ENCODE measurements at places on chromosomes 7 and 10.

DNA sequence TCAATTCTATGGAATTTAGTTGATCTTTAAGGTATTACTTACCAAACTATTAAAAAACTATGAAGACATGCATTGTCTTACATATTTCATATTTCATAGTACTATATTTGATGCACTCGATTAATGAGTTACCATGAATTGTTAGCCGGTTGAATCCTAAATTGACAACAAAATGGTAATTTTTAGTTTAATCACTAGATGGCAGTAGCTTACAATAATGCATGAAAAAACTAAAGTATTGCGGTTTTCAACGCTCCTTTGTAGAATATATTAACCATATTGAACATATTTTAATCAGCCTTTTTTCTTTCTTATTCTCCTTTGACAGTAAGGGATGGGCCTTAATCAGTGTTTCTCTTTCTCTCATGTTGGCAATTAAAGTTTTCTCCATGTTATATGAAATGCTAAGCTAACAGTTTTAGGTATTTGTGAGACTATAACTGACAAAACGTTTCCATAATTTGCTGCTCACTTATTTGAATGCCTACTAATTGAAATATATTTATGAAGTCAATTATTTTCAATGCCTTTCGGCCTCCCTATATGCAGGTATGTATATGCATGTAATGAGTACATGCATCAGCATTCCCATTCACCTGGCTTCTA is 48.5 kb upstream of the ARL4A start:
- DNase-seq, result no peak

DNA sequence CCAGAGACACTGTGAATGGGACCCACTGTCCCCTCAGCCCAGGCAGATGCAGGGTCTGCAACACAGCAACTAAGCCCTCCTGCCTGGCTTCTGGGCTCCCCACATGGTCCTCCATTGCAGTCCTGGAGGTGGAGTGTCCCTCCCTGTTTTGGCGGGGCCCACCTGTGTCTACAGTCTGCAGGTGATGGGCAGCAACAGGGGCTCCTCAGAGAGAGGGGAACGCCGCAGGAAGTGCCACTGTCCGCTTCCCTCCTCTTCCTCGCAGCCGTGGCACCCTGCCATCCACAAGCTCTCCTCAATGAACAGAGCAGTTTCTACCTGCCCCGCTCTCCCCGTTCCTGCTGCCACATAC is 9.3 kb downstream of the CAMK2G start:
- no peak for DNase-seq

GRCh38 chr7:80047032-80047431 is 87.6 kb upstream of the GNAI1 start:
- DNase-seq, result no peak

DNA sequence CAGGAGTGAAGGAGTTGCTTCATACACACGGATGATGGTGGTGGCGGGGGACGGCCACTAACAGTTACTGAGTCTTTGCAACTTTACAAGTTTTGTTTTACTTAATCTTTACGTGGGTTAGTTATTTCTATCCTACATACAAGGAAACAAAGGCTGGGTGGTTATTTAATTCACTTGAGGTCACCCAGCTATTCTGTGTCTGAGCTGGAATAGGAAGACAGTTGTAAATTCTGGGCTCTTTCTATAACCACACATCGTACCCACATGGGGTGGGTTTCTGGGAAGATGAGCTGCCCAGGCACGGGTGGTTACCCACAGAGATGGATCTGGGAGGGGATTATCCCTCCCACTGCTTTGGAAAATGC is 137.9 kb downstream of the ANLN start:
- no peak for DNase-seq

DNA sequence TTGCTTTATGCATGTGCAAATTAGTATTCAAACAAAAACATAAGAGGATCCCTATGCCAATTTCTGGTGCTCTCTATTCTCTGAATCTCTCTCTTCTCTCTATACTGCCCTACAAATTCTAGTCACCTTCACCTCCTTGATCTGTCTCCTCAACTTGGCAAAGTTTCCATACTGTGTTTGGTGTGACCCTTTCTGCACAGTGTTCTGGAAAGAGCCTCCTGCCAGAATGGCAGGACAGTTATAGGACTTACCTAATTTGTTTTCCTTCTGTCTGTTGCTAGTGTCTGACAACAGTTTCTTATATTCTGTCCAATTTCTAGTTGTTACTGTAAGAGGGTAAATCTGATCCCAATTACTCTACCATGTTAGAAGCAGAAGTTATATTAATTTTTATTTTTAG is 34.3 kb downstream of the MAPK8 start:
- DNase-seq, result no peak

DNA sequence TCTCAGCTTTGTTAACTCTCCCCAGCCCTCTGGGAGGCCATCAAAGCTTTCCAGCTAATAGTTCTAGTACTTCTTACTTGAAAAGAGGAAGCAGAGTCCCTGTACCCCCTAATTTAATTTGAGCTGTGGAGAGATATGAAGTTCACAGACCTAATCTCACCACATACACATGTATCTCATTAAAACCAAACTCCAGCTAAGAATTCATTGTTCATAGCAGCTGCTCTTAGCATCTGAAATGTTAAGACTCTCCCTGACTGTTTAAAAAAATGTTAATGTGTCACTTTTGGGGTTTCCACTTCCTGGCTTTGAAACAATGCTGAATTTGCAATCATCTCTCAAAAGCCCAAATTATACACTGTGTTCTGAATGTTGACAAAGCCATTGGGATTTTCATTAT is 16.2 kb upstream of the MRC1 start:
- no peak for DNase-seq

GRCh38 chr7:1757601-1758000 is 87.5 kb downstream of the ELFN1 start:
- no peak for DNase-seq

DNA sequence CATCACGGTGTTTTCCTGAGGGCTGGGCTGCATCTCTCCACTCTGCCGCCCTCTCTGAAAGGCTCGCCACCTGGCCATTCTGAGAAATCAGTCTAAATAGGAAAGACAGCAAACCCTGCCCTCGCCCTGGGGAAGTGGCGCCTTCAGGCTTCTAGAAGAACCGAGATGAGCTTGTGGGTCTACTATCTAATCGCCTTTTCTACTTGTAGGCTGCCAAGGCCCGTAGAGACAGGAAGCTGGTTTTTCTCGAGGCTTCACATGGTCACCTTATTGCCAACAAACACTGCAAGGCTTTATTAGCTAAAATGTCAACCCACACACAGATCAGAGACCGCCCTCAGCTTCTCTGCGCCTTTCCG is 21.4 kb downstream of the LAT2 start:
- DNase-seq, result no peak

GRCh38 chr10:124052561-124052960 is 40.8 kb downstream of the CHST15 start:
- DNase-seq, result no peak

- no peak for DNase-seq
Observed at GRCh38 chr10:107059068-107059804, 105.3 kb downstream of the SORCS1 start.

- DNase-seq, result no peak
Observed at GRCh38 chr10:31646519-31646918, 282.1 kb downstream of the ARHGAP12 start.

- DNase-seq, result no peak
Observed at GRCh38 chr10:79292026-79292766, 55.1 kb upstream of the PPIF start.

GRCh38 chr10:100008142-100008522 is 1.6 kb downstream of the DNMBP start:
- no peak for DNase-seq

GRCh38 chr10:122060250-122060649 is 71.3 kb downstream of the TACC2 start:
- no peak for DNase-seq

GRCh38 chr7:17939211-17939605 is 1.1 kb downstream of the SNX13 start:
- no peak for DNase-seq

- DNase-seq, result no peak
Observed at GRCh38 chr10:63210611-63211196, 77.6 kb downstream of the NRBF2 start.

DNA sequence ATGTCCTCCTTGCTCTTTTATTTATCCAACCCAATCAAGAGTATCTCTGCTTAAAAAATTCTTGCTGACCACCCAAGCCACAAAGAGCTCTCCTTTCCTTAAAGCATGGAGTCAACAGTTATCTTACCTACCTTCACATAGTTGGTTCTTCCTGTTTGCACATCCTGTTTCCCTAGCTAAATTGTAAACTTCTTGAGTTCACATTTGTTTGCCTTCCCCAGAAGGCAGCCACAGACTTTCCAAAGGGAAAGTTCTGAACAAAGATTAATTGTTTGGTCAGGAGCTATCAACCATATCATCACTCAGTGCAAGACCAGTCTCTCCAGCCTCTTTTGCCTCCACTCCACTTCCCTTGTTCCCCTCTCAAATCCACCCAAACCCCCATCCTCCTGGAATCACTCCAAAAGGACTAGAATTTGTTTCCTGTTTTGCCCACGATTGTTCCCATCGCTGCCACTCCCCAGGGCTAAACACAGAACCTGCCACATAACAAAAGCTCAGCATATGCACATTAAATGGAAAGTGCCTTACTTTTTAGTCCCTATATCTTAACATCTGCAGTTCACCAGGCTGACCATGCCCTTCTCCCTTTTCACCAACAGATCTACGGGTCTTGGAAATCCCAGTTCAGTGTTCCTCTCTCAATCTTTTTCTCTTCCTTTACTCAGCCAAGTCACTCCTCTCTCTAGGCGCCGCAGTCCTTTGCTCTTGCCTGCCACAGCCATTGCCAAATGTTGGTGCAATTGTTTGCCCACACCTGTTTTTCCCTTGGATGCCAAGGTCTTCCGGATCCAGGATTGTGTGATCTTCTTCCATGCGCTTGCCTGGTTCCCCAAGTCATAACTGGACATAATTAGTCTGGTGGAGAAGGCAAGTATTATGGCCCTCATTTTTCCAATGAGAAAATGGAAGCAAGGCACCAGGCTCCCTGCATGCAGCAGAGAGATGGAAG is 265.5 kb downstream of the KCNMA1 start:
- no peak for DNase-seq

GRCh38 chr10:102310361-102311024 is 65.2 kb downstream of the GBF1 start:
- DNase-seq, result no peak

- DNase-seq, result no peak
Observed at GRCh38 chr7:97179454-97180104, 62.1 kb downstream of the SDHAF3 start.

GRCh38 chr10:11756766-11757315 is 14.7 kb downstream of the ECHDC3 start:
- no peak for DNase-seq

- DNase-seq, result peak; percentile 48
Observed at GRCh38 chr7:129951226-129952085, 1.3 kb downstream of the UBE2H start.

DNA sequence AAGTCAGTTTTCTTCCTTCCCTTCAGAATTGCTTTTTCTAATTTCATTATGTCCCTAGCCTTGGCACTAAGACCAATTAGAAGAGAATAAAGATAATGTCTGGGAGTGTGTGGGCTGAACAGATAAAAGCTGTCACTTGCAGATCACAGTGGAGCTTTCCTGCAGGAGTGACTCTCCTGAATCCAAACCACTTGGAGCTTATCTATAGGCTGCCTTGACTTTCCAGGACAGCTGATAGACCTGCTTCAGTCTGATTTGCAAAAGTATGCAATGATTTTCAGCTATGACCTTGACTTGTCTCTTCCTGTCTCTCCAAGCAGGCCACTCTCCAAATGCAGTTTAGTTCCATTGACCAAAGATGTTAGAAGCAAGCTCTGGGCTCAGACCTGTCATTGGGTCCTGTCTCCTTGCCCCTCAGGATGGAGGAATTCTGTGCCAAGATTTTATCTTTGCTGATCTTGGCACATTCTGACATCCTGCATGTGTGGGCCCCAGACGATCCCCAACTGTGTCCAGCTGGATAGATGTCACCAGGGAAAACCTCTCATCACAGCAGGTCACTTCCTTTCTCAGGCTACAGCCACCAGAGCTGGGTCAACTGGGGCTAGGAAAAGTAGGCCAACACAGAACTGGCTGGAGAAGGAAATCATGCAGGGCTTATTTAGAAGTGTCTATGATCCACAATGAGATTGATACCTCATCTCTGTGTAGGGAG is 120.9 kb upstream of the ZNF438 start:
- no peak for DNase-seq

DNA sequence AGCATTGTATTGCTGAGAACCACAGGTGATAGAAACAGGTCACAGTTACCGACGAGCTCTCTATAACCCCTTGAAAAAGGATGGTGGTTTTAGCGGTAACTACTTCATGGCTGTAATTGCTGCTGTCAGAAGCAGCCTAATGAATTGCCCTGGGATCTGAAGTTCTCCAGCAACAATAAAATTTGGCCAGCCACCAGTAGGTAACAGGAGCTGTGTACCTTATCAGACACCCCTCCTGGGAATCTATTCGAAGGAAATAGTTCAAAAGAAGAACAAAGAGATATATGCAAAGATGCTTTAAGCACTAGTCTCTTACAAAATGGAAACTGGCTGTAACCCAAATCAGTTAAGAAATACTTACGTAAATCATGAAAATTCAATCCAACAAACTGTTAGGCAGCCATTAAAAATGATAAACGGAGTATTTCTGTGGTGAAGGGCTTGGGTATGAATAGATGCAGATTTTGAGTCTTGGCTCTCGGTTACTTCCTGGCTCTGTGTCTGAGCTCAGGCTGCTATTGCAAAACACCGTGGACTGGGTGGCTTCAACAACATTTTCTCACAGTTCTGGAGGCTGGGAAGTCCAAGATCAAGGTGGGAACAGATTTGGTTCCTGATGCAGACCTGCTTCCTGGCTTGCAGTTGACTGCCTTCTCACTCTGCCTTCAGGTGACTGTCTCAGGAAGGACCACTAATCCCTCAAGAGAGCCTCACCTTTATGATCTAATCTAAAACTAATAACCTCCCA is 1.6 kb downstream of the MSRB2 start:
- peak; percentile 81 for DNase-seq

DNA sequence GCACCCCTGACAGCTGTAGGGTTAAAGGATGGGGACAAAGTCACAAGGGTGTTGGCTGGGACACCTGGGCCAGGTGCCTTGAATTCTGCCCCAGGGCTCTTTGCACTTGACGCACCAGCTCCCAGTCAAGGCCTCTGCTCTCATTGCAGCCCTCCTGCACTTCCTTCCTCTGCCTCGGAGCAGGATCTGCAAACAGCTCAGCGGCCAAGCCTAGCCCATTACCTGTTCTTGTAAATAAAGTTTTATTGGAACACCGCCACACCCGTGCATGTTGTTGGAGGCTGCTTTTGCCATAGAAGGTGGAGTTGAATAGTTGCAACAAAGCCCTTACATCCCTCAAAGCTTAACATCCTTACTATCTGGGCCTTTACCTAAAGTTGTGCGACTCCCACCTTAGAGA is 483.8 kb upstream of the FOXK1 start:
- peak; percentile 34 for DNase-seq

- DNase-seq, result peak; percentile 7
Observed at GRCh38 chr10:129743738-129744133, 220.3 kb downstream of the EBF3 start.

- DNase-seq, result no peak
Observed at GRCh38 chr7:81165070-81165469, 246.2 kb upstream of the SEMA3C start.

DNA sequence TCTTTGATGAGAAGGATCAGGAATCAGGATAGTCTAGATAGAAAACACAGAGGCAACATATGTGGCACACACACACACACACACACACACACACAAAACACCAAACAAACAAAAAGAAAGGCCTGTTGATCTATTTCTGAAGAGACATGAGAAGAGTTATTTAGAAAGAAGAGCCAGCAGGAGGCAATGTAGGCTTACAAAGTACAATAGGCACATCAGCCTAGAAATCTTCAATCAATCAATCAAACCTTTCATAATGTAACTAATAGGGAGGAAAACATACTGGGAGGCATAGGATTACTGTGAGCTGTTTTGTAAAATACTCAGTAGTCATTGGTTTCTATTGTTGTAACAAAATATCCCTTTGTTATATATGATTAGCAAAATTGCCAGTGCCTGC is 47.3 kb upstream of the TES start:
- no peak for DNase-seq
